ENCODE measurements at places on chromosomes 2 and 18.

- DNase-seq, result no peak
Measured at GRCh38 chr2:223019390-223019930, 32.5 kb upstream of the KCNE4 start.

DNA sequence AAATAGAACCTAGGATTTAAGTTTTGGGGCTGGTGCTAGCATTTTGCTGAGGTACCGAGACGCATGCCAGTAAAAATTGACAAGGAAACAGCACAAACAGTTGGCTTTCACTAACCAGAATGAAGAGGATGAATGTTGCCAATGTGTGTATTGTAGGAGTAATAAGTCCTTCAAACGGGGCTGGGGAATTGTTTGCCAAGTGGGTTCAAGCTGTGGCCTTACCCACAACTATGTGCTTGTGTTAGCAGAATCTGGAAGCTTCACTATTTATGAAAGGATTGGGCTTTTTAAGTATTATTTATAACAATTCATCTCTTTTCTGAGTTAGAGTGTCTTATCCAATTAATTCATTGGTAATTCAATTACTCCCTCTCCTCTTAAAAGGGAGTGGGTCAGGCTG, 15.0 kb upstream of the KIF5C start:
- no peak for DNase-seq

DNA sequence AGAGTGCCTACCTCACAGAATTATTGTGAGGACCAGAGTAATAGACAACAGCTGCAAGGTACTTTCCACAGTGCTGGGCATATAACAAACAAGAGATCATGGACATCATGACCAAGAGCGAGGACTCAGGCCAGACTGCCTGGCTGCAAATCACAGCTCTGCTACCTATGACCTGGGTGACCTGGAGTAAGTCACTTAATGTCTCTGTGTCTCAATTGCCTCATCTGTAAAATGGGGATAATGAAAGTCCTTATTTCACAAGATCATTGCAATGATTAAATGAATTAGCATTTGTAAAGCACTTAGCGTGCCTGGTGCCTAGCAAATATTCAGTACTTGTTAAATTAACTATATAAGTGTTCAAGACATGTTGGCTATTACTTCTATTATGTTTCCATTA, 59.7 kb downstream of the PRKCE start:
- DNase-seq, result no peak

DNA sequence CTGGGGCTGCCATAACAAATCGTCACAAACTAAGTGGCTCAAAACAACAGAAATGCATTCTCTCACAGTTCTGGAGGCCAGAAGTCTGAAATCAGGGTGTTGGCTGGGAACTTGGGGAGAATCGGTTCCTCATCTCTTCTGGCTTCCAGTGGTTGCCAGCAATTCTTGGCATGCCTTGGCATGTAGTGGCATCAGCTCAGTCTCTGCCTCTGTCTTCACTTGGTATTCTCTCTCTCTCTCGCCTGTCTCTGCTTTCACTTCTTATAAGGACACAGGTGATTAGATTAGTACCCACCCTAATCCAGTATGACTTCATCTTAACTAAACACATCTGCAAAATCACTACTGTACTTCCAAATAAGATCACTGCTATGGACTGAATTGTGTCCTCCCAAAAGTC, 695.4 kb upstream of the ID2 start:
- DNase-seq, result no peak

DNA sequence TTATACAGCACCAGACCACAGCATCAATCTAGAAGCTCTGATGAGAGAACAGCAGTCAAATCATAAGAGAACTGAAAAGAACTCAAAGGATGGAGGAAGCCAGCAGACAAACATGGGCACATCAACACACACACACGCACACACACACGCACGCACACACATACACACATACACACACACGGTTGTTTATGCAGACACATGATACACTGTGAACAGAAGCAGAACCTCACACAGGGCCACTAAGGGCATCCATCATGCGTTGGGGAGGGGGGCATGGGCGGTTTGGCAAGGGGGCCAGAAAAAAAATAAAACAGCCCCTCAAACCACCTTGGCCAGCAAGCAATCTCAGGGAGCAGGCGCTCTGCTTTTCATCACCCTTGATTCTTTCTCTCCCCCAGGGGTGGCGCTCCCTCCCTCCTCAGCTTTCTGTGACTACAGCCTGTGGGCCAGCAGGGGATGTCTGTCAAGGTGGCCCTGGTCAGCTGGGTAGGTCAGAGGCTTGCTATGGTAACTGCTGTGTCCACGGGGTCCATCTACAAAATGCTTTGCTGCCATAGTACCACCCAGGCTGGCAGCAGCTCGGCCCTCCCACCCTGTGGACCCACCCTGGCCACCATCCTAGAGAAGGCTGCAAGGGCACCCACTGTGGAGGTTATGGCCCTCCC, 318.0 kb downstream of the CELF4 start:
- DNase-seq, result no peak
